Epithelial cell of esophagus (primary cell): ENCODE measurements at places on chromosomes 1 and 21.

DNA sequence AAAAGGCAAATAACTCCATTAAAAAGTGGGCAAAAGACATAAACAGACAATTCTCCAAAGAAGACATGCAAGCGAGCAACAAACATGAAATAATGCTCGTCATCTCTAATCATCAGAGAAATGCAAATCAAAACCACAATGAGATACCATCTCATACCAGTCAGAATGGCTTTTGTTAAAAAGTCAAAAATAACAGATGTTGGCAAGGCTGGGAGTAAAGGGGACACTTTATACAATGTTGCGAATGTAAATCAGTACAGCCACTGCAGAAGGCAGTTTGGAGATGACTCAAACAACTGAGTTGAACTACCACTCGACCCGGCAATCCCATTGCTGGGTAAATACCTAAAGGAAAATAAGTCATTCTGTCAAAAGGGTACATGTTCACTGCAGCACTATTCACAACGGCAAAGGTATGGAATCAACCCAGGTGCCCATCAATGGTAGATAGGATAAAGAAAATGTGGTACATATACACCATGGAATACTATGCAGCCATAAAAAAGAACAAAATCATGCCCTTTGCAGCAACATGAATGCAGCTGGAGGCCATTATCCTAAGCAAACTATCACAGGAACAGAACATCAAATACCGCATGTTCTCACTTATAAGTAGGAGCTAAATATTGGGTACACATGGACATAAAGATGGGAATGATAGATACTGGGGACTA lies 25.9 kb downstream of the TSPAN2 start:
- peak; percentile 43 for DNase-seq

GRCh38 chr21:46054031-46054430 lies 43.9 kb upstream of the COL6A2 start:
- no peak for DNase-seq

- no peak for DNase-seq
These were observed 12.3 kb downstream of the OLFML3 start for GRCh38 chr1:113991467-113991997.

DNA sequence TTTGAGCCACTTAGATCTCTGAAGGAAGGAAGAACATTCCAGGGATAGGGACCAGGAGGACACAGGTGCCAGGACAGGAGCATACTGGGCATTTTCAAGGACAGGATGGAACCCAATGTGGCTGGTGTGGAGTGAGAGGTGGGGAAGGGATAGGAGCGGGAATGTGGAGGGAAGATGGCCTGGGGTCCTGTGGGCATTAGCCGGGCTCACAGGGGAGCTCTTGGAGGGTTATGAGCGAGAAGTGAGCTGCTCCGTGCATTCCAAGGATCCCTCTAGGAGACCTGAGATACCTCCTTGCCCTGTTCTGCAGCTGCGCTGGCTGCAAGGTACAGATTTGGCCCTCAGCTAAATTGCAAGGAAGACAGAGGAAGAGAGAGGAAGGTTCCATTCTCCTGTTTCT lies 87.5 kb downstream of the IER5 start:
- no peak for DNase-seq

GRCh38 chr1:84506729-84507453 lies 510 bp upstream of the GNG5 start:
- DNase-seq, result no peak

DNA sequence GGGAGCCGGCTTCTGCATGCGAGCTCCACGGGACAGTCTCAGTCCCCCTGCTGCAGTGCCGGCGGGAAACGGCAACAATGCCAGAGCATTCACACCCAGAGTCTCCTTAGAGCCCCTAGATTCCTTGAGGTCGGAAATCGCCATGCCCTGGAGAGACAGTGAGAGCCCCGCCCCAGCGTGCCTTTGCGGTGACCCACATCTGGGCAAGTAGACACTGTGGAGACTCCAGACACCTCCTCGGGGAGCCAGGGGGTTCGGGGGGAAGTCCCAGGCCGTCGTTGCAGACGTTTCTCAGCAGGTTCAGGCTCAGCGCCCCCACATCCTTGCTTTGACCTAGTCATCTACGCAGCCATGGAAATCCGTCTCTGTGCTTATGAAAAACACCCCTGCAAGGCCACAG lies 81.3 kb upstream of the ARHGEF16 start:
- no peak for DNase-seq

DNA sequence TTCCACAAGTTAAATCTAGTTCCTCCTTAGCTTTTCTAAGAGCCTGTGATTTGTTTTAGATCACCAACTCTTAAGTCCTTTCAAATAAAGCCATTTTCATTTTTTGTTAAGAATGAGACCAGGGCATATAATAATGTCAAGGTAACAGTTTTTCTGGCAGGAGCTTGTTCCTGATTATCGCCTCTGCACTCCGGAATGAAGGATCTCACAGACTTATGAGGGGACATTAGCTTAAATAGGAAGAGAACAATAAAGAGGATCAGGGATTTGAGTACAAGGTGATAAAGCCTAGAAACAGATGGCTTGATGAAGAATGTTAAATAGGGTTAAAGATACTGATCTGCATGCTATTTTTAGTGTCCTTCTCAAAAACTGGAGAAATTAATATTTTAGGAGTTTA lies 13.6 kb upstream of the OTUD7B start:
- no peak for DNase-seq

- no peak for DNase-seq
These were observed 70.0 kb downstream of the PTGER3 start for GRCh38 chr1:70977575-70977974.

DNA sequence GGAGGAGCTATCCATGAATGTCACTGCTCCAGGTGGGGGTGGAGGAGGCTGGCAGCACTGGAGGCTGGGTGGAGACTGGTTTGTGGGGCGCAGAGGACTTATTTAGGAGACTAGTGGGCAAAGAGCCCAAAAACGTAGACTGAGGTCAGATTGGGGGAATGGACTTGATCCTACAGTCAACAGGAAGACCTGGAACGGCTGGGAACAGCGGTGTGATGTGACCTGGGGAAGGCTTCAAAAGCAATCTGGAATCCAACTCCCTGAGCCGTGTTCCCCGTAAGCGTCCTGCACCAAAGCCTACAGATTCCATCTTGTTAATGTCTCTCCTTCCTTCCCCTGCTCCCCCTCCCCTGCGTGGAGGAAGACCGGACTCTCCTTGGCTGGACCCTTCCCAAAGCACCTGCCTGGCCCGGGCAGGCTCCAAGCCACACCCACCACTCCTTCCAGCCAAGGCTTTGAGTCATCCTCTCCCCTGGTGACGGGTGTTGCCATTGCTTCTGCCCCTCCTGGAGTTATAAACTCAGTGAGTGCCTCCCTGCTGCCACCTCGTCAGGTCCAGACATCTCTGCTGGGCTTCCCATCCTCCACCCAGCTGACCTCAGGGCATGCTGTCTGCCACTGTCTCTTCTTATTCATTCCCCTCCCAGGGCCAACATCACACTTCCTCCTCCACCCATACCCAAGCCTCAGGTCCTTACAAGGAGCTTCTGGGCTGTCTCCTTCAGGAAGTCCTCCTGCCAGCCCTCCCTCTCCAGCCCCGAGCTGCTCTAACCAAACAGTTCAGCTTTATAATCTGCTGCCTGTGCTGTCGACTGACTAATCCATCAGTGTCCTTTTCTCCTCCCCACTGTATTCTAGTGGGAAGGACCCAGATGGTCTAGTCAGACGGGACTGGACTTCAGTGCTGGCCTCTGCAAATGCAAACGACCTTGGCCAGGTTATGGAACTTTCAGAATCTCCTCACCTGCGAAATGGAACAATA lies 1.6 kb upstream of the CLSTN1 start:
- peak; percentile 99 for DNase-seq

GRCh38 chr1:3919706-3920105 lies 19.6 kb upstream of the C1orf174 start:
- DNase-seq, result no peak

- DNase-seq, result peak; percentile 6
These were observed 196.0 kb upstream of the SAMSN1 start for GRCh38 chr21:14742119-14742518.

DNA sequence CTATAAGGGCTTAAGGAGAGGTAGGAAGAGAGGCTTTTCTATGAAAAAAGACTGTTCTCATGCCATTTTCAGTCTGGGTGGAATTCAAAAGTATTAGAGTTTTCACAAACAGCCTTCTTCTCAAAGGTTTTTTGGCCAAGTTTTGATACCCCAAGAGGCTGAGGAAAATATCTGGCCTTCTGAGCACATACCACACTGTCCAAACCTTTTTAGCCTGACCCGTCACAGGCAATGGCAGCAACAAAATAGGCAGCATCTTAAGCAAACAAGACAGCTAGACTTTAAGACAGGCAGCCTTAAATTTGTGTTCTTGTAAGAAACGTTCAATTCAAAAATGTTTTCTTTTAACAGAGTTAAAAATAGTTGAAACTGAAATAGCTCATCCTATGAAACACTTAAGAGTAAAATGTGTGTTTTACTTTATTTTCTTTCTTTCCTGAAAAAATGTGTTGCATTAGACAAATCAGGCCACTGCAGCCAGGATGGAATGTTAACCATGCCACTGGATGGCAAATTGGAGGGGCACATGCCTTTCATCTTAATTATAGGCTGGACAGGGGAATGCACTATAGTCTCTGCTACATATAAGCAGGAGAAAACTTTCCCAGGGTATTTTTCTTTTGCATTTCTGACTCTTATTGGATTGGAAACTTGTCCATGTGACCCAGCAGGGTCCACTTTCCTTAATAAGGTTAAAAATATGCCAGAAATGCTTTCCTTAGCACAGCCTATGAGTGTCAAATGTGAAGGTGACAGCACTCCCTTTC lies 315.0 kb downstream of the TGFB2 start:
- DNase-seq, result no peak

GRCh38 chr1:144551107-144551542 lies 41.6 kb upstream of the PPIAL4F start:
- DNase-seq, result no peak

DNA sequence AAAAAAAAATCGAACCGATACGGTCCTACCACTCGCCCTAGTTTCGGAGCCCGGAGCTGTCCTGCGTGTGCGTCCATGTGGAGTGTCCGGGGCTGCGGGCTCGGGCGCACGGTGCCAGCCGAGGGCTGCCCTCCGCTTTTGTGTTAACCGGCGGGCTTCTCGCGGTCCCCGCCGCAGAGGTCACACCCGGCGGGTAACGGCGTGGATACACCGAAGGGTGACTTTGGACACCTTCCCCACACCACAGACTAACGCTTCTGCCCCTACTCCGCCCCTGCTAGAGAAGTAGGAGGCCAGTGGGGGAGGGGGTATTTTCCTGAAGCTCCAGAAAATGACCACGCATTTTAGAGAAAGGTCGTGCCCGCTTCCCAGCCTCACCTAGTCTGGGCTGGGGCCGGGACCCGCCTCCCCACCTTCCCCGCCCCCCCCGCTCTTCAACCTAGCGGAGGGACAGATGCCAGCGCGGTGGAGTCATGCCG lies 609 bp upstream of the ATF3 start:
- DNase-seq, result no peak

DNA sequence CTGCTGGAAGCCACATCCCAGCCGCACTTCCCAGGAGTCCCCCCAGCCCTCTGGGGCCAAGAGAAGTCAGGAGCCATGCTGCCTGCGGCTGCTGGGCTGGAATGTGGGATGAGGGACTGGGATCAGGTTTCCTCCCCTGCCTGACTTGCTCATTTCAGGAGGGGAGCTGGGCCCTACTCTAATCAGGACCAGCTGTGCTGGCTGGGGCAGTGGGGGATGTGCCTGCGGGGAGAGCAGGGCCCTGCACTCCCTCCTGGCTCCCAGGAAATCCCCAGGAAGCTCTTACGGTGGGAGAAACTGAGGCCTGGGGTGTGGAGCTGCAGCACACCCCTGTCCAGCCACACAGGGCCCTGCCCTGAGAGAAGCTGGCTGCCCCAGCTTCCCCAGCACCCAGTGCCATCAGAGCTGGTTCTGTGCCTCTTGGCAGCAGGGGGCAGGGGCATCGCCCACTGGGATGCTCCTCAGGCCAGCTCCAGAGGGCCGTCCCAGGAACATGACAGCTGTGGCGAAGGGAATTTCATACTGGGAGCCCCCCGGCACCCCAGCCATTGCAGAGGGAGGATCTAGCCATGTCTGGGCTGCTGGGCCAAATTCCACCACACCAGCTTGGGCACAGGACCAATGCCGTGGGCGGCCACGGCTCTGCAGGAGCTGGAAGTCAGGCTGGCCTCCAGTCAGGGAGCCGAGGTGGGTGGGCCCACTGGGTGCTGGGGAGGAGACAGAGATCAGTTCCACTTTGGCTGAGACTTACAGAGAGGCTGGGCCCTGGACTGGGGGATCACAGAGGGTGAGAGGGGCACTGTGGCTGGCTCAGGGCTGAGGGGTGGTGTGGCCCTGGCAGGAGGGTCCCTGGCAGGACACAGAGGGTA lies 21.3 kb upstream of the PRSS38 start:
- no peak for DNase-seq

DNA sequence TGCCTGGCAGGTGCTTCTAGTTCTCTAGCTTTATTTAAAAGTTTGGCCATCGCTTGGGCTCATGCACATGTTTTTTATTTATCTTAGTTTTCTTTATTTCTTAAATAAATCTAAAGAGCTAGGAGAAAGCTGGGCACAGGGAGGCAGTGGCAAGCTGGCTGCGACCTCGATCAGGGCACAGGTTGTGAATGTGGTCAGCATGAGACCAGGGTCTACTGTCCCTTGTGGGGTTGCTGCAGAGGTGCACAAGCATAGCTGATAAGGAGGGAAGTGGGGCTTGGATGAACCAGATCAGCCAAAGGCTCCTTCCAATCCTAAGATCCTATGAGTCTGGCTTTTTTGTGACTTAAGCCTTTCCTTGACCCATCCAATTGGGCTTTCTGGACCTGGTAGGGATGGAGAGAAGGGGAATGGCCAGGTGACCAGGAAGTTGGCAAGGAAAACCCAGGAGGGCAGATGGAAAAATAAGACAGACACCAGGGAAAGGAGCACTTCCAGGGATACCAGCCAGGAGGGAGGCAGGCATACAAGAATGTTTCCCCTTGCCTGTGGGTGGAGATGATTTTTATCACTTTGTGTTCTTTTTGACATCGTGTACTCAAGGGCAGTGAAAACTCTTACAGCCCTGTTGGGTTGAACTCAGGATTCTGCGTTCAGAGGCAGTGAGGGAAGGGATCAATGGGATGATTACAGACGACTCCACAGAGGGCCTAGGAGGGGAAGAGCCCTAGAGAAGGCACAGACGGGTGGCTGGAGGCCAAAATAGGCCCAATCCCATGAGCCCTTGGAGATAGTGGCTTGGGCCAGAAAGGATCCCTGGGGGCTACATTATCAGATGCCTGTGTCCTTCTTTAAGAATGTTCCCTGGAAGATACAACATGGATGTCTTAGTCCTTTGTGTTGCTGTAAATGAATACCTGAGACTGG lies 8.5 kb downstream of the CYP4B1 start:
- no peak for DNase-seq

GRCh38 chr1:213443415-213443814 lies 392.4 kb downstream of the RPS6KC1 start:
- peak; percentile 91 for DNase-seq

DNA sequence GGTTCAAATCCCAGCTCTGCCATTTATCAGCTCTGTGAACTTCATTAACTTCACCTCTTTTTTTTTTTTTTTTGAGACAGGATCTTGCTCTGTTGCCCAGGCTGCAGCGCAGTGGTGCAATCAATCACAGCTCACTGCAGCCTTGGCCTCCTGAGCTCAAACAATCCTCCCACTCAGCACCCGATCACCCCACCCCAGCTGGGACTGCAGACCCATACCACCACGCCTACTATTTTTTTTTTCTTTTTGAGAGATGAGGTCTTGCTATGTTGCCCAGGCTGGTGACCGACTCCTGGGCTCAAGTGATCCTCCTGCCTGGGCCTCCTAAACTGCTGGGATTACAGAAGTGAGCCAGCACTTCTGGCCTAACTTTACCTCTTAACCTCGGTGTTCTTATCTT lies 2.2 kb upstream of the TRIT1 start:
- no peak for DNase-seq
